ENCODE measurements at places on chromosomes 1 and 21.
A peak's percentile ranks its signal among the peaks of the same experiment; 100 is the strongest.

DNA sequence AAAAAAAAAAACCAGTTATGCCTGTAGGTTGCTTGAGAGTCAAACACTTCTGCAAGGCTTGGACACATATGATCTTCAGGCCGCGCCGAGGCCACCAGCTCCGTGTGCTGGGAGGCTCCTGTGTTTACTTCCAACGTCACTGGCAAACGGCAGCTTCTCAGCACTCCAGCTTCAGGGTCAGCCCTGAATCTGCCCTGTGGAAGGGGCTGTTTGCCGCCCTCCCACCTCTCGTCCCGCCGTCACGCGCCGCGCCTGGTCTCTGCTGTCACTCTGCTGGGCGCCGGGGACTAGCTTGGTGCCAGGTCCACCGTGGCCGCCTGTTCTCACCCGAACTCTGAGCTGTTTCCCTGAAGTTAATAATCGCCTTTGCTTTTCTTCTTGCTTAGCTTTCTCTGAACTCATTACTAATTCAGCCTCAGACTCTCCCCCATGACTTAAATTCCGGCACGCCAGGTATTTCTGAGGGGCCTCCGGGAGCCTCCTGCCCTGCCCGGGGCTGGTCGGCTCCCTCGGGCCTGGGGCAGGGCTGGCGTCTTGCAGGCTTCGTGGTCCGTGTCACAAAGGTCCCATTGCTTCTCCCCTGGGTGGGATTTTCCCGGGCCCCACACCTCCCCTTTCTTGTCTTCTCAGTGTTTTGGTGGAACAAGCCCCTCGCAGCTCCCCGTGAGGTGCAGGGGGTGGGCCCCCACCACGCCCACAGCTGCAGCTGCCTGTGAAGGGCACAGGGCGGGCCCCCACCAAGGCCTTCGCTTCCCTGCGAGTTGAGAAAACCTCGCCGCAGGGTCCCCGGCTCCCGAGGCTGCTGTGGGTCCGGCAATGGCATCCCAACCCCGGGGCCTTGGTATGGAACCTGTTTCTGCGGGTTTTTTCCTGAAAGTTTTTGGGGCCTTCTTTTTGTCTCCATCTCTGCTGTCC, 14.6 kb upstream of the C1orf159 start:
- DNase-seq, result no peak

GRCh38 chr1:221961532-221962292, 219.8 kb upstream of the DUSP10 start:
- peak; percentile 53 for DNase-seq

DNA sequence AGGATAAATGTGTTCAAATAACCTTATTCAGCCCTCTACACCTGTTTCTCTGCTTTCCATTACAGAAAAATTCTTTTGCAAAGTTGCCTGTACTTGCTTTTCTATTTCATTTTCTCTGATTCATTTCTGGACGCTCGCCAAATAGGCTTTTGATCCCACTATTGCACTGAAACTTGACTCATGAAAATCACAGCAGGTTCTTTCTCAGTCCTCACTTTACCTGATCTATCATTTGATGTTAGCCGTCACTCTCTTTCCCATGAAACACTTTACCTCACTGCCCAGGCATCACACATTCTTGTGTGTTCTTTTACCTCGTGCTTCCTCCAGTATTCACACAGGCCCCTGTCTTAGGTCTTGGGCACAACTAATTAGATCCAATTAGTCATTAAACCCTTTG, 26.2 kb downstream of the HSPA13 start:
- no peak for DNase-seq

GRCh38 chr1:213387380-213388015, 336.5 kb downstream of the RPS6KC1 start:
- no peak for DNase-seq

DNA sequence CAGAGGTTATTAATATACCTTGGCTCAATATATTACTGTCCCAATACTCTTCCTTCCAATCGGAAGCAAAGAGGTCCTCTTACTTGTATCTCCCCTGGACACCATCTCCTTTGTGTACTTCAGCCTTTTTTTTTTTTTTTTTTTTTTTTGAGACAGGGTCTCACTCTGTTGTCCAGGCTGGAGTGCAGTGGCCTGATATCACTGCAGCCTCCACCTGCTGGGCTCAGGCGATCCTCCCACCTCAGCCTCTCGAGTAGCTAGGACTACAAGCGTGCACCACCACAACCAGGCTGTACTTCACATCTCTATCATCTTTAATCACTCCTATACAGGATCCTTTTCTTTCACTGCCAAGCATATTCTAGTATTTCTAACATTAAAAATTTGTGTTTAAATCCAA, 2.8 kb upstream of the DARS2 start:
- DNase-seq, result no peak

DNA sequence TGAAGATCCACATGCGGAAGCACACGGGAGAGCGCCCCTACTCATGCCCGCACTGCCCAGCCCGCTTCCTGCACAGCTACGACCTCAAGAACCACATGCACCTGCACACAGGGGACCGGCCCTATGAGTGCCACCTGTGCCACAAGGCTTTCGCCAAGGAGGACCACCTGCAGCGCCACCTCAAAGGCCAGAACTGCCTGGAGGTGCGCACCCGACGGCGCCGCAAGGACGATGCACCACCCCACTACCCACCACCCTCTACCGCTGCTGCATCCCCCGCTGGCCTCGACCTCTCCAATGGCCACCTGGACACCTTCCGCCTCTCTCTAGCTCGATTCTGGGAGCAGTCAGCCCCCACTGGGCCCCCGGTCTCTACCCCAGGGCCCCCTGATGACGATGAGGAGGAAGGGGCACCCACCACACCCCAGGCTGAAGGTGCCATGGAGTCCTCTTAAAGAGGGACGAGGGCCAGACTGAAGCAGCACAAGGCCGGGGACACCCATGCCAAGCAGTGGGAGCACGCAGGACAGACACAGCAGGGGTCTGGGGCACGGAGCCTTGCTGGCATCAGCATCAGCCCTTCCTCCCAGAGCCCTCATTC, 13.7 kb downstream of the ZBTB7B start:
- no peak for DNase-seq

DNA sequence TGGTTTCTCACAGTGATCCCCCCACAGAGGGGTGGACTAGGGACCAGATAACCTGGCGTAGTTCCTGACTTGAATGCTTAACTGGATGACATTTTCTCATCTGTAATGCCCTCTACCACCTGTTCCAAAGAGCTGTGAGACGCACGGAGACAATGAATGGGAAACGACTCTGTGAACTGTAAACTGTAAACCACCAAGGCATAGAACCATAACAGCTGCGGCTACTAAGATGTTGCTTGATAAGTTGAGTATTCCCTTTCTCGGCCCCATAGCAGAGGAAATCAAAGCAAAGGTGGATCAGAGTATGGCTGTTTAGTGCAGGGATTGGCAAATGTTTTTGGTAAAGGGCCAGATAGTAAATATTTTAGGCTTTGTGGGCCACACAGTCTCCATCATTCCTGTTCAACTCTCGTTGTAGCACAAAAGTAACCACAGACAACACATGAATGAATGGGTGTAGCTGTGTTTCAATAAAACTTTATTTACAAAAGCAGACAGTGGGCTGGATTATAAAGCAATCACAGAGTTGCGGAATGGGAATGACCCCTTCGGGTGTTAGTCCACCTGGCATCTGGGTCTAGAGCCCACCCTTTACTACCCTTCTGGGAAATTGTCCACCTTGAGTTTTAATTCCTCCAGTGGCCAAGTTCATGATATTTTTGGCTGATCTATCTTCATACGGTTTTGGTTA, 315.2 kb downstream of the RPS6KC1 start:
- no peak for DNase-seq

DNA sequence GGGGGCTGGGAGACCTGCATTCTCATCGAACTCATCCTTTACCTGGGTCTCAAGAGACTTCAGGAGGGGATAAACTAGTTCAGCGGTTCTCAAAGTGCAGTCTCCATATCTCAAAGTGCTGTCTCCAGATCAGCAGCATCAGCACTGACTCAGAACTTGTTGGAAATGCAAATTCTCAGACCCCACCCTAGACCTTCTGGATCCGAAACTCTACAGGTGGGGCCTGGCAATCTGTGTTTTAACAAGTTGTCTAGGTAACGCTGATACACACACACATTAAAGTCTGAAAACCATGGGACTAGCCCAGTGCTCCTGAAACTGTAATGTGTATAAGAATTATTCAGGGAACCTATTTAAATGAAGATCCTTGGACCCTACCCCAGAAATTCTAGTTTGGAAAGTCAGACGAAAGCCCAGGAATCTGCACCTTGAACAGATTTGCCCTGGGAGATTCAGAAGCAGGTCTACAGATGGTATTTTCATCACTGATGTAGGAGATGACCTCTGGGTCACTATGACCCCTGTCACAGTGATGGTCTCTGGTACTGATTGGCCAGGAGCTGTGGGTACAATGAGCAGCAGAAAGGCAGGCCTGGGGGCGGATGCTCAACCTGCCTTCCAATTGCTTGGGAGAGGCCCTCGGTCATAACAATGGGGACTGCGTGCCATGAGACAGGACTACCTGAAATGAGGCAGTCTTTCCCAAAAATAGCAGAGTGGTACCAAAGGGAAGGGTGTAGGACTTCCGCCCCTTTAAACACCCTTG, 127.2 kb downstream of the FAM78B start:
- no peak for DNase-seq

DNA sequence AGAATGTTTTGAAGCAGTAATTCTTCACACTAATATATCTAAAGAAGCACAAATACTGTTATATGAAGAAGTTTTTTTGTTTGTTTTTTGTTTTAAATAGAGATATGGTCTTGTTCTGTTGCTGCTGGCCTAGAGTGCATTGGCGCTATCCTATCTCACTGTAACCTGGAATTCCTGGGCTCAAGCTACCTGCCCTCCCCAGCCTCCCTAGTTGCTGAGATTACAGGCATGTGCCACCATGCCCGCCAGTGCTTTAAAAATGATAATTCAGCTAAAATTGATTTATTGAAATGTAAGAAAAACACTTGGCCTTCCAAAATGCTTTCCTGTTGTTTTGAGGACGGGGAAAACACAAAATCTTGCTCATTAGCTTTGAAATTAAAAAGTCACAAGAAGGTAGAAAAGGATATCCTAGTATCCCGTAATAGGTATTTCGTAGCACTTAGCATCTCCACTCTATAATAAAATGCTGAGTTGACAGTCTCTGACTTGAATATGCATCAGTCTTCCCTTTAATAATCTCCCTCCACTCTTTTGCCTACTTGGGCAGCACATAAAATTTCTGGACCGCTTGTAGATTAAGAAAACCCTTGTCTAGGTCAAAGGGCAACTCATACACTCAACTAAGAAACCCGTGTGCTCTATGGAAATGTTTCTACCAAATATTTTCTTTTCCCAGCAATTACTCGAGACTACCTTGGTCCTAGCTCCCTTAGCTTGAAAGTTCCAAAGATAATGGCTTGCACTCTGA, 1.3 kb downstream of the SCYL3 start:
- DNase-seq, result no peak

DNA sequence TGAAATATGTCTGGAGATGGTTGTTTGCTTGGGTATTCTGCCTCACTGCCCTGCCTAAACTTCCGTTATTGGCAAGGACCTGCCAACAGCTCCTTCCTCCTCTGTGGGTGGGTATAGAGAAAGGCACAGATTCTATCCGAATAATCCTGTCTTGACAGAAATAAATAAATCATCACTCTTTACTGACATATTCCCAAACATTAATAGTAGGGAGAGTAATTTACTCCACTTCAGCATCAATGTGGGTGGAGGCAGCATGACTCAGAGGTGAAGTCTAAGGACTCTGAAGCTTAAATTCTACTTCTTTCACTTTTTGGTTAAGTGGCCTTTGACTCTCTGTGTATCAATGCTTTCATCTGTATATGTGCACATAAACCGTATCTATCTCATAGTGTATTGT, 2.9 kb downstream of the CD84 start:
- no peak for DNase-seq

DNA sequence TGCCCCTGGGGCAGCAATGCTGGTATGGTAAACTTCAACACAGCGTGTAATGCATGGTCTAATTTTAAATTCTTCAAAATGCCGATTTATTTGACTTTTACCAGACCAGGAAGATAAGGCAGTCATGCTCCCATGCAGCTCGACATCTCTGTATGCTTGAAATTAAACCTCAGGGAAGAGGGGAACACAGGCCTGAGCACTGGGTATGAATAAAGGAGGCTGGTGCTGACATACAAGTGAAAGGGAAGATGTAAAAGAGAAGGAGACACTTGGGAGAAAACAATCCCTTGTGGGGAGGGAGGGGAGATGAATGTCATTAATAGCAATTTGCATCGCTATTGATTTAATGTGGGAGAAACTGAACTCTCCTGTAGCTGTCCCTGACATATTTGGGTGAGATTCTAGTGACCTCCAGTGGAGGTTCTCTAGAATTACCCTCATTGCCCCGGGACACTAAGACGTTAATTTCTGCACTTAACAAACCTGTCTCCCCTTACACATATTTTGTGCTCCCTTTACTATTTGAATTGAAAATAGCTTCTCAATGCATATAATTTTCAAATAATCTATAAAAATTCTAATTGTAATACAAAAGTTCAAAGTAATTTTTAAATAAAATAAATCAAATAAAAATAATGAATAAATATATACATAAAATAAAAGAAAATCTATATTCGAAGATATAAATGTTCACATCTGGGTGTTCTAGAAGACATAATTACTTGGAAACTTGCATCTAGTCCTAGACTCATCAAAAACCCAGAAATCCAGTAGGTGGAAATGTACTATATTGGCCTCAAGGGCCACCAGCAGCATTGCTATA, 283.1 kb downstream of the LMX1A start:
- peak; percentile 82 for DNase-seq

DNA sequence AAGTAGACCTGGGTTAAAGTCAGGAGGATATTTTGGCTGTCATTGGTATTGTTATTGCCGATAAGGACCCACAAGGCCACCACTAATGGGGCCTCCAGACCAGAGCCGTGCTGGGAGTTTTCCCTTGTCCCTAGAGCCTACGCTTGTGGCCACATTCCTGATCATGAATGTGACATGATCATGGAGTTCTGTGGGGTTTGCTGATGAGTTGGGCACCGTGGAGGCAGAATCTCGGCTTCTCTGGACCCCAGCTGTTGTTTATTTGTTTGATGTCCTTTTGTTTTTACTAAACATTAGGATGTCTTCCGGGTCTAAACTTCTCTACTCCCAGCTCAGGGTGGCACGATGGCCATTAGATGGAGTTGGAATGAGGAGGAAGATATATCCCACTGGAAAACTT, 74.9 kb upstream of the TMPRSS2 start:
- no peak for DNase-seq

GRCh38 chr1:225652729-225653462, at the start of gene ENAH:
Gene ENAH, minus strand, starts transcription at chr1:225653123. Its CDS starts 433 bp downstream, at chr1:225652690.
- peak; percentile 95 for DNase-seq

- DNase-seq, result peak; percentile 32
Observed at GRCh38 chr1:27071049-27071416, 58.4 kb upstream of the TENT5B start.

GRCh38 chr1:6033986-6034749, 11.5 kb upstream of the KCNAB2 start:
- peak; percentile 48 for DNase-seq

- DNase-seq, result peak; percentile 92
Observed at GRCh38 chr1:14826172-14826636, 227.7 kb downstream of the KAZN start.

DNA sequence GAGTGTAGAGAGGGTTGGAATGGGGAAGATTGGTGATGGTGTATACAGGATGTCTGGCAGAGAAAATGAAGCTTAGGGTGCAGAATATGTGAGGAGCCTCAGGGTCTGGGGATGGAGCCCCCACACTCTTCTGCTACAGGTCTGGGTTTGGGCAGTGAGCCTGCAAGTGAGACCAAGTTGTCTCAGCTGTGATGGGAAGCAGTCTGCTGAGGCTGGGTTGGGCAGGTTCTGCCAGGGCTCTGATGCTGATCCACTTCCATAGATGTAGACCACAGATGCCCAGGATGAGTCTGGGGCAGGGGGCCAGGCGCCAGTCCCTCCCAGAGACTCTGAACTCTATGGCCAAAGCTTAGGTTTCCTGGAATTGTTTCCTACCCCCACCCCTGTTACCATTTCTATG, 516.9 kb downstream of the PTPRU start:
- DNase-seq, result no peak

- DNase-seq, result no peak
Observed at GRCh38 chr1:15935056-15935950, 40.6 kb downstream of the ZBTB17 start.

Data from adipocyte (in vitro differentiated cells).